ENCODE measurements at places on chromosomes 2 and 18. TPM values are rescaled to one million over a fixed set of nuclear protein-coding genes. Genes with fewer than 3 reads are reported as not detected.

DNA sequence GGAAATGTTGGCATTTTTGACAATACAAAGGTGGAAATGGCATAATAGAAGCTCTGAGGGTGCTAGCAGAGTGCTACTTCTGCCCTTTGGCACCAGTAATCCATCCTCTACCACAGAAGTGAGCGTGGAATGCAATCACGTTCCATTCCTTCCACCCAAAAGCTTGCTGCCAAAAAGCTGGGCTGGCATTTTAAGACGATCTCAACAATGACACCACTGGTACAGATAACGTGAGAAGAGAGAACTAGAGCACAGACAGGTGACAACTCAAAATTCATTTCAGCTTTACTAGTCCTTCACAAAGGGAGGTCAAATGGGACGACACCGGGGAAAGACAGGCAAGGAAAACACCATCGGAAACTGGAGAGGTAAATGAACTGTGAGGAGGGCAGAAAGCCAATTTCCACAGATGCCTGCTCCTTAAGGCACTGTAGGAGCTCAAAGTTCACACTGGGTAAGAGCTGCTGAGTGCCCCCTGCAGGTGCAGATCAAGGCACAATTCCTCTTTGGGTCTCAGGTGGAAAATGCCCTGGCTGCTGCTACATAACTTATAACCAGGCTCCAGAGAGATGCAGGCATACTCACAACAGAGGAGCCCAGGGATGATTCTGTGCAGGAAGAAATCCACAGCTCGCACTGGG lies 50.7 kb upstream of the RNU4ATAC start:
- no peak for DNase-seq

TRIM54 gene
- 0.32 TPM for total RNA-seq

- no peak for DNase-seq
Measured at GRCh38 chr2:237196866-237197618, 111.4 kb downstream of the COPS8 start.

- DNase-seq = no peak
Measured at GRCh38 chr2:20465716-20466394, 19.0 kb downstream of the RHOB start.

DNA sequence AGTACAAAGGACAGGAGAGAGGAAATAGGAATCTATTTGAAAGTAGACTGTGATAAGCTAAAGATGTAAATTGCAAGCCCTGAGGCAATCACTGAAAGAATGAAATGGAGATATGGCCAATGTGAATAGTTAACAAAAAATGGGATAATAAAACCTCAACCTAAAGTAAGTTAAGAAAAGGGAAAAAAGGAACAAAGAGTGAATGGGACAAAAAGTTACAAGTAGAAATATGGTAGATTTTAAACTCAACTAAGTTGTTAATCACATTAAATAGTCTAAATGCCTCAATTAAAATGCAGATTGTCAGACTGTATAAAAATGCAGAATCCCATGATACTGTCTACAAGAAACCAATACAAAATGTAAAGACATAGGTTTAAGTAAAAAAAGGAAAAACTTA lies 165.2 kb upstream of the RBMS1 start:
- DNase-seq = no peak

C2orf66 gene
- total RNA-seq = not detected

GRCh38 chr2:73640511-73640911 lies 1.7 kb downstream of the NAT8 start:
- no peak for DNase-seq

DNA sequence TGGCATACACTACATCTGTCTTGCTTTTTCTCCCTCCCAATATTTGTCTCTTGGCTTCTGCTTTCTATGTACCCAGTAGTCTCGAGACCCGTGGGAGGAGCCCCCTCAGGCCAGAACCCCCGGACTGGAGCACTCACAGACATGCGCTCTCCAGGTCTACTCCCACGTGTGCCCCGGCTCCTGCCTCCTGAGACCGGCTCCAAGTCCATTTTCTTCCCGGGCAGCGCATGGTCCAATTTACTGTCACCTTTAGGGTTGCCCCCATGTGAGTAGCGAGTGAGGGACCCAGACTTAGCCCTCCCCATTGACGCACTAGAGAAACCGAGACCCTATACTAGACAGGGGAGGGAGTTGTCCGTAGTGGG lies 11.8 kb upstream of the TEX51 start:
- DNase-seq = peak; percentile 73

DNA sequence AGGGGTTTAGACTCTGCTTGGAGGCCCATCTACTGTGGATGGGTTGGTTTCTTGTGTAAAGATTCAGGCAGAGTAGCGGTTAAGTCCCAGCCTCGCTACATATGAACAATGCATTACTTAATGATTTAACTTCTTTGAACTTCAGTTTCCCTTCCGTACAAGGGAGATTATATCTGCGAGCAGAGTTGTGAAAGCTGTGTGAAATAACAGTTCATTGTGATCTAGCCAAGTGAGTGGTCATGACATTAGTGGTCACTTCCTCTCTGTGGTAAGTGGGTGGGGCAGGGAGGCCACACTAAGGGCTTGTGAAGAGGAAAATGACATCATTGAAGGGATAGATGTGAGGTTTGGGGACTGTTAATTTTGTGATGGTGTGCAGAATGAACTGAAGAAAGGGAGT lies 14.1 kb upstream of the MEX3C start:
- DNase-seq = peak; percentile 83

TMEM198 gene
- 3.2 TPM for total RNA-seq

DNA sequence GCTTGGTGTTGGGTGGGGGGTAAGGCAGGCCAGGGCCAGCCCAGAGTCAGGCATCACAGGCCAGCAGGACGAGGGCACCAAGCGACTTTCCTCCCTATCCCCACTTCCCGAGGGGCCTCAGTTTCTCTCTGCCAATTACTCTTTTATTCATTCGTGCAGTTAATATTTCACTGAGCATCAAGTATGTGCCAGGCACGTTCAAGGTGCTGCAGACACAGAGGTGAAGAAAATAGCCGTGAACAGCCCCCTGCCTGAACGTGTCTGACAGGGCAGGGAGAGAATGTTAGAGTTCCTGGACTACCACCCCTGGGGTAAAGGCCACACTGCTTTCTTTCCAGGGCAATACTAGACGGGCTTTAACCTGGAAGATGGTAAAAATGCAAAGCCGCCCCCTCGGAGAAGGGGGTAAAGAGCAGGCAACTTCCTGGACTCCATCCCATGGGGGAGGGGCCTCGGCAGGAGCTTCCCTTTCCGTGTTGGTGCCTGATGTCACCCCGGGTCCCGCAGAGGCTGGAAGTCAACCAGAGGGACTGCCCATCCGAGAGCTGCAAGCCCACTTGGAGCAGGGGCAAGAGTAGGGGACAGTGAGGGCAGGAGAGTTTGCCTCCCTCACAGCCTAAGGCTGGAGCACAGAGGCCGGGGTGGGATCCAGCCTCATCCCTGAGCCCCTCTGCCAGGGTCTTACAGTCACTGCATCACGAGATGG lies 47.1 kb downstream of the CENPO start:
- DNase-seq = peak; percentile 50

DNA sequence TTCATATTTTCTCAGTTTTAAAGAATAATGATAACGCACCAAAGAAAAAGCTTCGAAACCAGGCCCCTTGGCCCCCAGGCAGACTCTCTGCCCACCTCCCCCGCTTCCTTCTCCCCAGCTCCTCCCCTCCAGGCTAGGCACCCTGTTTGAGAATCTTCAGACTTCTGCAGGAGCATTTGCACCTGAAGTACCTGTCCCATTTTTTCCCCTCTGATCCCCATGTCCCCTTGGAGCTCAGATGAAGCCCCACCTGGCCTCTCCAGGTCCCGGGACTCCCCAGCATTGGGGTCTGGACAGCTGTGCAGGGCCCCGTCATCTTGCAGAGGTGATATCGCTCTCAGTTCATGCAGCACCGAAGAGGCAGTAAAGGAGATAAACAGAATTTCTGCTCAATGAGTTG lies 35.5 kb upstream of the KLHL29 start:
- DNase-seq = no peak

DNA sequence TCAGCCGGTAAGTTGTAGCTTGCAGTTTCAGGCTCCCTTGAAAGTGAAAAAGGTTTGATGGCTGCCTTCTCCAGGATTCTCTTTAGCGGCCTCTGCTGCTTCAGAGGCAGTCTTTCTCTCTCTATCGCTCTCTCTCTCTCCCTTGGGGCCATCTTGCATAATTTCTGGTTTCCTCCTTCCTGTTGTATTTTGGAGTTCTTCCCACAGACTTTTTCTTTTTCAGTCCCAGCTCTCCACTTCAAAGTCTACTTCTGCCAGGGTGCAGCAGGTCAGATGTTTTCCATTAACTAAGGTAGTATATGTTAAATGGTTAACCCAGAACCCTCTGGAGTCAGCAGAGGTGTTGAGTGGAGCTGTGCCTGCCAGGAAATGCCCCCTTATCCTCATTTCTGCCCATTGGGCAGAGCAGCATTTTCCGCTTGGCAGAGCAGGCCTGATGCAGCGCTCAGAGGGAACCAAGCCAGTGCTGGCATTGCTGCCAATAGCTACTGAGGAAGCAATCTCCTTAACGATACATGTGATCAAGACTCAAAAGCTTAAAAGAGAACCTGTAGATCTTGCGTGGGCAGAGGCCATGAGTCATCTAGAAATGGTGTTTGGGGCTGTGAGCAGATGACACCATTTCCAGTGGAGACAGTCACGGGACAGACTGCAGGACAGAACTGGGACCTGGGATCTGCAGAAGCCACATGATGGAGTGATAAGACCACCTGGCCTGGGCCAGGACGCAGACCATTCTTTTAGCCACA lies 20.8 kb downstream of the DBI start:
- DNase-seq = peak; percentile 90
